GM13976 (cell line): ENCODE measurements at places on chromosomes 6 and 20.

- DNase-seq: no peak
Measured at GRCh38 chr6:108574457-108575141, 13.9 kb downstream of the FOXO3 start.

GRCh38 chr6:143844006-143844405 is 868 bp downstream of the LTV1 start:
- peak; percentile 17 for DNase-seq

- DNase-seq: no peak
Measured at GRCh38 chr6:14380086-14380820, 262.7 kb downstream of the CD83 start.

DNA sequence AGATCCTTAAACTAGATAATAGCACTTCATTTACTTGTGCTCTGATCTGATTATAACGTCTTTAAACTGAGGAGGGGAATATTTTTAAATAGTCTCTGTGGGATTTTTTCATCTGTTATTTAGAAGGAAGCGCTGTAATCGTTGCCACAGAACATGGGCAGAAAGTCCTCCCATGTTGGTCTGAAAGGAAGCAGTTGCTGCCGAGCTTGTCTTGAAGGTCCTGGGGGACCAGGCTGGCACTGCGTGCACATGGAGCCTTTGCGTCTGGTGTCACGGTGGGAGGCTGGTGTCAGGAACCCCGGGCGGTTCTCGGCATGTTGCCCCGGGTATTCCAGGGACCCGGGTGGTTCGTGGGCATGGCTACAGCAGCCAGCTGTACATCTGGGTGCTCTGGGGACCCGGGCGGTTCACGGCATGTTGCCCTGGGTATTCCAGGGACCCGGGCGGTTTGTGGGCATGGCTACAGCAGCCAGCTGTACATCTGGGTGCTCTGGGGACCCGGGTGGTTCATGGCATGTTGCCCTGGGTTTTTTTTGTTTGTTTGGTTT is 11.5 kb downstream of the TPD52L2 start:
- no peak for DNase-seq

DNA sequence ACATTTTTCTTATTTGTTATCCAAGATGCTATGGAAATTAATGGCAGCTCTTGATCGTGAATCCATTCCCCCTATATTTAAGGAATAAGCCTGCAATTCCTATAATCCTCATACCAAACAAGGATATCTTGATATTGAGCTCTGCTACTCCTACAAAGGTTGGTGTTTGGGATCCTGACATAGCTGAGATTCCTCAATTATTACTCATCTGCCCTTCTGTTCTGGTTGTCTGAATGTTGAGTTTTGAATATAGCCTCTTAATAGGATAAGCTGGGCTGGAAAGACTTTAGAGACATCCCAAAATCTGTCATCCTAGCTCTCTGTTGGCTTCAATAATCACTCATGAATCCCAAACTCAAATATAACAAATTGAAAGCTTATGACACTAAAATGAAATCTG is 49.9 kb downstream of the CLIC5 start:
- no peak for DNase-seq

DNA sequence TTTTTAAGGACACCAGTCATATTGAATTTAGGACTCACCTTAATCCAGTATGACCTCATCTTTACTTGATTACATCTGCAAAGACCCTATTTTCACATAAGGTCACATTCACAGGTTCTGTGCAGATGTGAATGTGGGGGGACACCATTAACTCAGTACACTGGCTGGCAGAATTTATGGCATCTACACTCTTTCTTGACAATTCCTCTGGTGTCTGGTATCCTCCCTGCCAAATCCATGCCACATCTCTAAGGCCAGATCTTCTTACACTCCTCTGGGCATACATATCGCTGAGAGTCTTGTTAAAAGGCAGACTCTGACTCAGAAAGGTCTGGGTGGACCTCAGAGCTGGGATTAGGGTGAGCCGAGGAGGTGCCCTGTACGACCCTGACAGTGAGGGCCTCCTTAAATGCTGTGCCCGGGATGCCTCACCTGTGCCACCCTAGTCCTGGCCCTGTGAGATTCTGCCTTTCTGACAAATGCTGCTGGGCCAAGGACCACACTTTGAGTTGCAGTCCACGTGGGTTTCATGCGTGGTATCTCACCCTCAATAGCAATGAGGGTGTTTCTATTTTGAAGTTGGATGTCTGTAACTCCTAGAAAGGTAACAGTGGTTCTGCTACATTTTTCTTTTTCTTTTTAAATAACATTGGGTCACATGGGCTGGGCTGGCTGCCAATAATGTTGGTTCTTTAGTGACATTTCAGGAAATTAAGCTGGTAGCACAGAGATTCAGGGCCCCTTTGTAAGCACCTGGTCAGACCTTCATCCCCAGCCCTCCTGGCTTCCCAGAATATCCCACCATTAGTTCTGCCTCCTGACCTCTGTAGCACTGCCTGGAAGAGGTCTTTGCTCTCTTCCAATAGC is 17.2 kb upstream of the LRRN4 start:
- DNase-seq: no peak

DNA sequence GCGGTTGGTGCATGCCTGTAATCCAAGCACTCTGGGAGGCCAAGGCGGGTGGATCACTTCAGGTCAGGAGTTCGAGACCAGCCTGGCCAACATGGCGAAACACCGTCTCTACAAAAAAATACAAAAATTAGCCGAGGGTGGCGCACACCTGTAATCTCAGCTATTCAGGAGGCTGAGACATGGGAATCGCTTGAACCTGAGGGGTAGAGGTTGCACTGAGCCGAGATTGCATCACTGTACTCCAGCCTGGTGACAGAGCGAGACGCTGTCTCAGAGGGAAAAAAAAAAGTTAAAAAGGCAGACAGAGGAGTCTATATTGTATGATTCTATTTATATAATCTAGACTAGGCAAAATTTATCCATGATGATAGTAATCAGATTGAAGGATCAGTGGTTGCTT is 27.3 kb upstream of the PLCG1 start:
- DNase-seq: no peak

DNA sequence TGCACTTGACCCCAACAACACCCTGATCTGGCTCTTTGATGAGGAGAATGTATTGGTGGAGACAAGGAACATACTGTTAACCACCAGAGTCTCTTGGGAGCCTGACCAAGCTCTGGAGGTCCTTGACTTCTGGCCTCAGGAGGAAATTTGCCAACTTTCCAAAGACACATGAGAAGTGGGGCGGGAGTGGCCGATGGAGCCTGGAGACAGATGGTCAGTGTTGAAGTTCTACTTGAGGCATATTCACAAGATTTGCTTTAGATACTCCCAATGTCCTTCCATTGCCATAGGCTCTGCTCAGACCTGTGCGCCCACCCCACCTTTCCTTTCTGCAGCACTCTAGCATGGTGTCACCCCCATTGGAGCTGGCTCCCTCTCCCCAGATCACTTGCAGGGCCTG is 241.0 kb downstream of the SLC24A3 start:
- no peak for DNase-seq

- DNase-seq: no peak
Measured at GRCh38 chr6:131001111-131001736, 61.8 kb downstream of the EPB41L2 start.

GRCh38 chr20:41480054-41480770 is 113.6 kb upstream of the EMILIN3 start:
- no peak for DNase-seq

DNA sequence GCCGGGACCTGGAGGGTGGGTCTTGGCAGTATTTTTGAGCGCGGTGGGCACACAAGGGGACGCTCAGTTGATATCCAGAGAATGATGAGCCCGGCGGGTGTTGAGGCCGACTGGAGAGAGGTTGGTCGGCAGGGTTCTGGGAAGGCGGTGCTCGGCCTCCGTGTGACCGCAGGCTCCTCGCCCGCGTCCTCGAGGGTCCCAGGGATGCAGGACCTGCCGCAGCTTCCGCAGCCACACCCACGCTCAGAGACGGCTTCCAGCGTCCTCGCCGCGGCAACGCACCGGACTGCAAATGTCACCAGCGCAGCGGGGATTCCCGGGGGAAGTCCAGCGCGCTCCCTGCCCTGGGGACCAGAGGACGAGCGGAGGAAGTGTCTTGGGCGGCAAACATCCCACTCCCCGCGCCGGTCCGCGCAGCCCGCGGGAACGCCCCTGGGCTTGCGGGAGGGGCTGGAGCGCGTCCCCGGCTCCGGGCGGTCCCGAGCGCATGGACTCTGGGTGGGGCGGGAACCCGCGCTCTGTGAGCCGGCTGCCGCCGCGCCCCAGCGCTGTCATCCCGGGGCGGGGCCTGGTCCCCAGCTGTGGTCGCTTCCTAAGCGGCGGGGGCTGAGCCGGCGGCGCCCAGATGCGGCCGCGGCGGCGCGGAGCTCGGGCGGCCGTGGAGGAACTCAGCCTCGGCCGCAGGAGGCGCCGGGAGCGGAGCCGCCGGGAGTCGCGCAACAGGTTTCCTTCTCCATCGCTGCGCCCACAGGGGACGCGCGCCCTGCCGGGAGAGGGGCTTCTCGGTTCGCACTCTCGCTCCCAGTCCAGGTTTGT is at the start of gene STX11:
STX11 (plus strand) TSS at position 624 of the 816 bp plus-strand sequence. CDS start 36,111 bp downstream, outside the sequence.
- DNase-seq: peak; percentile 88

DNA sequence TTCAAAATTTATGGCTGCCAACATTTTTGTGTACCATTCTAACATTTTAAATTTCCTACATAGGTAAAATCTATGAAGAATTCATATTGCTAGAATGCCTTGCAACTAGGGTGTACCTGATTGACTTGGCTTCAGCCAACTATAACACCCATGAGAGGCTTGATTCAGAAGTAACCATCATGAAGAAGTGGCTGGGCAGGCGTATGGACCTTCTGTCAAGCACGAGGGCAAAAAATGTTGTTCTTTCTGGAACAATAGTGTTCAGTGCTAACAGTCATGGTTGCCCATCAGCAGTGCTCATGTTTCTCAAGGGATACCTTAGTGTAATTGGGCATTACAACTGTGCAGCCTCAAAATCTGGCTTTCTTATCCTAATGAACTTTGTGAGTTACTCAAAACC is 42.9 kb downstream of the ID4 start:
- no peak for DNase-seq

- no peak for DNase-seq
Measured at GRCh38 chr20:22411627-22412450, 172.5 kb downstream of the FOXA2 start.

- no peak for DNase-seq
Measured at GRCh38 chr6:89826029-89826528, 3.6 kb upstream of the CASP8AP2 start.
